ENCODE measurements at places on chromosomes 5 and 9.
A peak's percentile ranks its signal among the peaks of the same experiment; 100 is the strongest.

GRCh38 chr5:9194509-9194908 lies 351.4 kb downstream of the SEMA5A start:
- DNase-seq, result no peak

GRCh38 chr5:124713595-124713994 lies 32.8 kb downstream of the ZNF608 start:
- no peak for DNase-seq

DNA sequence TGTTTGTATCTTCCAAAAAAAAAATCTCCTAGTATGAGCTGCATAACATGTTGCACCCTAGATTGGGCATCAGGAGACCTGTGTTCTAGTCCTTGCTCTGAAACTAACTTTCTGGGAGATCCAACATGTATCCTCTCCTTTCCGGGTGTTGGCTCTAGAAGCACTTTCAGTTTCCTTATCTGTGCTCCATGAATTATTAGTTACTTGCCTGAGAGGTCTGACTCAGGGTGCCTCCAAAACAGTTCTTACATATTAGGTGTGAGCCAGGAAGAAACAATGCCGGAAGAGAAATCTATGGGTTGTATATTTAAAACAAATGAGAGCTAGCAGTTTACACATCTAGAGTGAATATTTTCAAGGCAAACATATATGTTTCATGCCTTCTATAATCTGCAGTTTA lies 36.7 kb upstream of the SLC36A2 start:
- no peak for DNase-seq

DNA sequence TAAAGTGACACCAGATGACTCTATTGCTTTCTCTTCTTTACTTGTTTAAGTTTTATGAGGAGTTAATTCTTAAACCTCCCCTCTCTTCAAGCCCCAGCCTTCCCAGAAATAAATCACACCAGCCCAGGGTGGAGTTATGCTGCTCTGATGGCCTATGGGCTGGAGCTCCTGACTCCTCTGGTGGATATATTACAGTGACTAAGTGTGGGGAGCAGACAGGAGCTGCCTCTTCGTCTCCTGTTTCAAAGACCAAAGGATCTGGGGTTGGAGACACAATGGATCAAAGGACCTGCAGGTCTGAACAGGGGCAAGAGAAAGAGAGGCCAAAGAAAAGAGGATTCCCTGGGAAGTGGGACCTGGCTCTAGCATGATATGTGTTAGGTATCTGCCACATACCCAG lies 312.0 kb upstream of the MSX2 start:
- DNase-seq, result no peak

DNA sequence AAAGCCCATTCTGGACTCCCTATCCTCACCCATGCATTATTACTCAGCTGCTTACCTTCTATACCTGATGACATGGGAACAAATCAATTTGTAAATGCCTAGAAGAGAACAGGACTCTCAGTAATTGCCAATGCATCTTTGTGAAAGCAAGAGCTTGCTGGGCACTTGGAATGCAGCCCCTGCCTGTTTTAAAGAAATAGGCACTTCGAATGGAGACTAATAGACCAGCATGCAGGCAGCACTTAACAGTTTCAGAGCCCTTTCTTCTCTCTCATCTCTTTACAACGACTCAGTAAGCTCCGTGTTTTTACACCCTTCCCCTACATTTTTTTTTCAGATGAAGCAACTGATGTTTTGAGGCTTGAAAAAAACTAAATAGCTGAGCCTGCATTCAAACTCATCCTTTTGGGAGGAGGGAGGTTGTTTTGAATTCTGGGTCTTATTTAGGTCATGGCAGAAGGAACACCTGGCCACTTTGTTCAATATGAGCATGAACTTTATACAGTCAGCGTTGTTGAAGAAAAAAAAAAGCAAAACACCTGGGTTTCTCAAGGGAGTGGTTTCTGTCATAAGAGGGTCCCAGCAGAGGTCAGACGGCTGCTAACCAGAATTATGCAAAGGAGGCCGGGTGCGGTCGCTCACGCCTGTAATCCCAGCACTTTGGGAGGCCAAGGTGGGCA lies 34.6 kb upstream of the WHRN start:
- no peak for DNase-seq

DNA sequence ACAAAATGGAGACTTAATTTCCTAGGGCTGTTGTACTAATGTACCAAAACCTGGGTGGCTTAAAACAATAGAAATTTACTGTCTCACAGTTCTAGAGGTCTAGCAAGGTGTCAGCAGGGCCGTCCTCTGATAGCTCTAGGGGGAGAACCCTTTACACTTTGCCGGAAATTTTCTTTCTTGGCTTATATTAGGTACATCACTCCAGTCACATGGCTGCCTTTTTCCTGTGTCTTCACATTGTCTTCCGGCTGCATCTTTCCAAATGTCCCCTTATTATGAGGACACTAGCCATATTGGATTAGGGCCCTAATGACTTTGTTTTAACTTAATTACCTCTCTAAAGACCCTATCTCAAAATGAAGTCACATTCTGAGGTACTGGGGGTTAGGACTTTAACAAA lies 5.8 kb downstream of the UHRF2 start:
- DNase-seq, result no peak

GRCh38 chr5:124260921-124261515 lies 485.4 kb downstream of the ZNF608 start:
- DNase-seq, result no peak

- DNase-seq, result no peak
These were observed 201.7 kb downstream of the GADD45G start for GRCh38 chr9:89806371-89807100.

- peak; percentile 25 for DNase-seq
These were observed 226.9 kb downstream of the MSX2 start for GRCh38 chr5:174951151-174951780.

DNA sequence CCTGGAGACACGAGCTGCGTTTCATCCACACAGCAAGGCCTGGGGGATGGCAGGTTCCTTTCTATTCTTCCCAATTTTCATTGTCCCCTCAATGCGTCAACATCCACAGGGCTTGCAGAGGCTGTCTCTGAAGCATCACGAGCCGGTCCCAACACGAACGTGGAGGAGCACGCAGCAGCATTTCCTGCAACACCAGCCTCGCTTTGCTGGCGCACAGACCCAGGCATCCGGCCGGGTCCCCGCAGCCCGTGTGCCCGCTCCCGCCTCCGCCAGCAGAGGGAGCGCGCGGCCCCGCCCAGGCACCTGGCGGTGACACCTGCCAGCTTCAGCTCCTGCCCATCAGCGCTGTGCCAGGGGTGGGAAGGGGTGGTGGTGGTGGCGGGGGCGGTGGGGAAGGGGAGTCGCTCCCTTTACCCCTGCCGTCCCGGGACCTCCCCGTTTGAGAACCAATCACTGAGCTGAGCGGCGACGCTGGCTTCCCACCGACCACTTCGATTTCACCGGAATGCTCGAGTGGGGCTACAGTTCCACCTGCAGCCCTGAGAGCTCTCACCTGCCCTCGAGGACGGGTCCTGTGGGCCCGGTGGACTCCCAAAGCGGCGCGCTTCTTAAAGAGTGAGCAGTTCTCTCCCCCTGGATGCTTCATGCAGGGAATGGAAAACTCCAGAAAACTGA lies 464.5 kb downstream of the ICE1 start:
- peak; percentile 3 for DNase-seq

DNA sequence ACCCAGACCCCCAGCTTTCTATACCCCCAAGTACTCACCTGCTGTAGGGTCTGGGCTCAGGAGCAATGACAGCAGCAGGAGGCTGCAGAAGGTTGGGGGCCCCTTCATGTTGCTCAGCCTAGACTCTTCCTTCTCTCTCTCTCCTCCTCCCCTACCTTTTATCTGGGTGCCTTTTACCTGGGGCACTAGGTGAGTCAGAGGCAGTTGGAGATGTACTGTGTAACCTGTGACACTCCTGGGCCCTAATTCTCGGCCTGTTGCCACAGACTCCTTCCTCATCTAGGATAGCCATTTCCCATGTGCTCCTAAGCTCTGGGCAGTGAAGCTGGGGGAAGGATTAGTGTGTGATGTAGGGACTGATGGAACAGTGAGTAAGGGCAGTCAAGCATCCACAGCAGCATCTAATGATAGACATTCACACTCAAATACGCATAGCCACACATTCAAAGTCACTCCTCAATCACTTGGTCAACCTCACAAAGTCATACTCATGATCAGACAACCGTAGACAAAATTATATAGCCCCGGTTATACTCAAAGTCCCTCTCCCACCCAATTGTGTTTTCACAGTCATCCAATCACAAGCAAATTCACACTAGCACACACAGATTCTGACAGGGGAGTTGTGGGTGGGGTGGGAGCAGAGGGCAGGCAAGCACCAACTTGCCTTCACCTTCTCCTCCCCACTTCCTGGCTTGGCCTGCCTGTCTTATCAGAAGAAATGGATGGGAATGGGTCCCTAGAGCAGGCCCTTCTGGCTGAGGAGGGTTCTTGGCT lies at the start of gene CCL27:
CCL27 (minus strand) TSS at position 132 of the 777 bp plus-strand sequence; CDS start at position 108, 24 bp downstream.
- DNase-seq, result no peak

DNA sequence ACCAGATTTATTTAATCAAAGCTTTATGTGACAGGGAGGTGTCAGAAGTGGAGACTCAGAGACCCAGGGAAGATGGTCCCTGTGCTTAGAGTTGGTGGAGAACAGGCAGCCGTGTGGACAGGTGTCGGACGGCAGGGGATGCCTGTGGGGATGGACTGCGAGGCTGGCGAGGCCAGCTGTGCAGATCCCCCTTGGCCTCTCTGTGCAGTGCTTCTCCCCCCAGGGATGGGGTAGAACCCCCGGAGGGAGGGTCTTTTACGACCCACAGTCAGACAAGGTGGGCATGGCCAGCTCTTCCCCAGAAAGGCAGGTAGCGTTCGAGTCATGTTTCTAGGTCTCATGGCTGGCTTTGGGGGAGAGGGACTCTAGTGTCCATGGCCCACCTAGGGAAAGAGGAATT lies 4.7 kb upstream of the SLC2A6 start:
- no peak for DNase-seq

DNA sequence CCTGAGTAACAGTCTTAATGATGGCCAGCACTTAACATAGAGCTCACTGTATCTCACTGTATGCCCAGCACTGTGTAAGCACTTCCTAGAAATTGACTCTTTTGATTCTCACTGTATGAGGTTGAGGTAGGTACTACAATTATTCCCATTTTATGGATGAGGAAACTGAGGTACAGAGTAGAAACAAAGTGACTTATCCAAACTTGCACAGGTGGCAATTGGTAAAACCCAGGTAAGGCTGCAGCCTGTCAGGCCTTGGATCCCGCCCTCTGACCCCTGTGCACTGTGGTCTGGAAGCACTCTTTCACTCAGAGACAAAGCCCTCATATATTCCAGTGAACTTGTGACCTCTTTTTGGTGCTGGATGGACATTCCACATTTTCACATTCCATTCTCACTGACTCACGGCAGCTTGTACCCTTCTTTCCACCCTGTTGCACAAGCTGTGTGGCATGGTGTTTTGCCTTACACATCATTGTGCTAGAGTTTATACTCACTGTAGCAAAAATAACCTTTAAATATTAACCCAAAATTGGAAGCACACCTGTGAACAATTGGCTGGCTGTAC lies 21.7 kb downstream of the ANKRD55 start:
- DNase-seq, result no peak

- no peak for DNase-seq
These were observed 101.9 kb downstream of the ADAMTS2 start for GRCh38 chr5:179243333-179243732.

GRCh38 chr5:175383350-175383749 lies 60.6 kb downstream of the DRD1 start:
- no peak for DNase-seq

DNA sequence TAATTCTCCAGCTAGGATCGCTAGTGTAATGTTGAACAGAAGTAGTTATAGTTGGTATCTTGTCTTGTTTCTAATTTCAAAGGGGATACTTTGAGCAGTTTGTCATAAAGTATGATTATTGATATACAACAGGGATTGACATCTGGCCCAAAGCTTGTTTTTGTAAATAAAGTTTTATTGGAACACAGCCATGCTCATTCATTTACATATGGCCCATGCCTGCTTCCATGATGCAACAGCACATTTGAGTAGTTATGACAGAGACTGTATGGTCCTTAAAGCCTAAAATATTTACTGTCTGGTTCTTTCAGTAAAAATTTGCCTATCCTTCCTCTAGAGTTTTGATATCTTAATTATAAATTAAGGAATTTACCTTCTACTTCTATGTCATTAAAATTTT lies 69.8 kb downstream of the RPS6 start:
- DNase-seq, result no peak

DNA sequence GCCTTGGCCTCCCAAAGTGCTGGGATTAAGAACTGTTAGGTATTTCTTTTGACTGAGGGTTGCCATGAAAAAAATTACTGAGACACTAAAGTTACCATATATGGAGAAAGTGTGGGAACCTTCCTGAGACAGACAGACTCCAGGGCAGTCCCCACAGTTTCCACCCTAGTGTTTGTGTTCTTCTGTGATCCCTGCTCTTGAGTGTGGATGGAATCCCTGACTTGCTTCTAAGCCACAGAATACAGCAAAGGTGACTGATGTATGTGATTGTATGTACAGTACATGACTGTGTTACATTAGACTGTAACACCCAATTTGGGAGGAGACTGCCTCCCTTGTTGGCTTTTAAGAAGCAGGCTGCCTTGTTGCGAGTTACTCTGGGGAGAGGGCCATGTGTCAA lies 24.7 kb upstream of the ADAM19 start:
- DNase-seq, result no peak

- no peak for DNase-seq
These were observed 60.8 kb downstream of the FGF18 start for GRCh38 chr5:171480239-171480638.

DNA sequence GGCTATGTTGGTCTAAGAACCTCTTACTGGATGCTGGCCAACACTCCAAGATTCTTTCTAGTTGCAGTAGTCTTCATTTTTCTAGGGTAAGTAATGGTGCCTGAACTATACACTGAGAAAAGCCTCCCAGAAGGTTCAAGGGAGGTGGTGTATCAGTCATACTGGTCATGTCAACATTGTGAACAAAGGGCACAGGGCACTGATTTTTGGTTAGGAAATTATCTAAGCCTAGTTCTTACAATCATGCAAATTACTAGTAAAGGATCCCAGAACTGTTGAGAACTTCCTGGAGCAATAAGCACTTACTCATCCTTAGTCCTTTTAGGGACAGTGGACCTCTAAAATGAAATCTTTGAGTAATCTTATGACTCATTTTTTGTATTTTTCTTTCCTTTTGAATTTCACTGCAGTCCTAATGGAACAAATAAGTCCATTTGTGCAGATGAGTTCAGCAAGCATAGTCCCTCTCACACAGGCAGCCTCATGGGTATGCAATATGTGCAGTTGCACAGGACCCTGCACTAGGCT lies 21.1 kb upstream of the CDC42SE2 start:
- DNase-seq, result no peak

- DNase-seq, result no peak
These were observed 17.8 kb downstream of the SLC38A9 start for GRCh38 chr5:55694152-55694830.

GRCh38 chr5:51433052-51433710 lies 49.9 kb downstream of the ISL1 start:
- DNase-seq, result no peak
